Prostate gland (tissue), 2 donors: ENCODE measurements at places on chromosomes 5 and 9. TPM values are rescaled to one million over a fixed set of nuclear protein-coding genes. Genes with fewer than 3 reads are reported as not detected.

PCDHGB3 gene
- 7.7 TPM for total RNA-seq

SEMA6A gene
- 12.8 TPM for total RNA-seq

PDGFRB gene
- 161 TPM for total RNA-seq

ANKH gene
- total RNA-seq, result 106 TPM

ANKHD1 gene
- total RNA-seq, result 69.7 TPM

PCDHA3 gene
- 1.0 TPM for total RNA-seq

RAD50 gene
- 20.2 TPM for total RNA-seq

- no peak for DNase-seq
Observed at GRCh38 chr9:1882711-1883403, 132.3 kb upstream of the SMARCA2 start.

GRCh38 chr9:133737071-133737773 is 930 bp downstream of the SARDH start:
- no peak for DNase-seq

- DNase-seq, result no peak
Observed at GRCh38 chr9:107793541-107793940, 304.0 kb upstream of the KLF4 start.

GRCh38 chr5:43412644-43413043 is 453 bp upstream of the CCL28 start:
- DNase-seq, result no peak

- DNase-seq, result no peak
Observed at GRCh38 chr5:176441921-176442323, 6.3 kb upstream of the FAF2 start.

DNA sequence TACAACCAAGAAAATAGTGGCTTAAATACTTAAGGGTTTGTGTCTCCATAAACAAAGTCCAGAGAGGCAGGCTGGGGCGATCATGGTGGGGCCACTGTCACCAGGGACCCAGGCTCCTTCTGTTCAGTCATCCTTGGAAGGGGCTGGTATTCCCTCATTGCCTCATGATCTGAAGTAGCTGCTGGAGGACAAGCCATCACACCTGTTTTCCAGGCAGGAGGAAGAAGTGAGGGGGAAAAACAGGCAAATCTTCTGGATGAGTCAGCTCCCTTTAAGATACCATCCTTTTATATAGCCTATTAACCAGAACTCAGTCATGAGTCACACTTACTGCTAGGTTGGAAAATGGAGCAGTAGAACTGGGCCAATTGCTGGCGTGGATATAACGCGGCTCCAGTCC is 92.3 kb downstream of the DAP start:
- DNase-seq, result no peak

- no peak for DNase-seq
Observed at GRCh38 chr5:10400831-10401230, 40.8 kb upstream of the ROPN1L start.

DNA sequence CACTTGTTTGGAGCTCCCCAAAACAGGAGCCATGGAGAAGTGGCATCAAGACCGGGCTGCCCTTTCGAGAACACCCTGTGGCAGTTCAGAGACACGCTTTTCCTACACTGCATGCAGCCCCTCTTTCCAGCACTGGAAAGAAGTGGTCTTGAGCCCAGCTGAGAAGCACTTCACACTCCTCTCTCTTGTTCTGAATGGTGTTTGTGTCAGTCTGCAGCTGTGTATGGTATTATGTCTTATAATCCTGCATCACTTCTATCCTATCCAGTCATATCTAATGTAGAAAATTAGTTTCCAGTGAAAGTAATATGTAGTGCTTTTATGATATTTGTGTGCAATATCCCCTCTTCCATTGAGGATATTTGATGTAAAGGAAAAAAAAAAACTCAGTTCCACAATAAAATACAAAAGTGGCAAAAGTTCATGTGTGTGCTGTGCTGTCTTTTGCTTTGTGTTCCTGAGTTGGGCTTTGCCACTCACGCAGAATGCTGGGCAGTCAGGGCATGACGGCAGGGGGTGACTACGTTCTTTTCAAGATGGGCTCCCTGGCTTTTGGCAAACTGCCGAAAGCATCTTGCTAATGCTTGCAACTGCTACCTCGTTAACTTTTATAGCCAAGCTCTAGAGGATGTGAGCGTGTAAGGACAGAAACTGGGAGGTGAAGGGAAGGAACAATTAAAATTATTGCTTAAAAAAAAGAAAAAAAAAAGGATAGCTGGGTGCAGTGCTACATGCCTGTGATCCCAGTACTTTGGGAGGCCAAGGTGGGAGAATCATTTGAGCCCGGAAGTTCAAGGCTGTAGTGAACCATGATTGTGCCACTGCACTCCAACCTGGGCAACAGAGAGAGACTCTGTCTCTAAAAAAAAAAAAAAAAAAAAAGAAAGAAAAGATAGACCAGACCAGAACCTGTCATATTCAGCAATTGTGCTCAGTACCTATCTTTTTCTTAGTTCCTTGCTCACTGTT is 102.2 kb downstream of the MAP1B start:
- DNase-seq, result peak; percentile 90

DNA sequence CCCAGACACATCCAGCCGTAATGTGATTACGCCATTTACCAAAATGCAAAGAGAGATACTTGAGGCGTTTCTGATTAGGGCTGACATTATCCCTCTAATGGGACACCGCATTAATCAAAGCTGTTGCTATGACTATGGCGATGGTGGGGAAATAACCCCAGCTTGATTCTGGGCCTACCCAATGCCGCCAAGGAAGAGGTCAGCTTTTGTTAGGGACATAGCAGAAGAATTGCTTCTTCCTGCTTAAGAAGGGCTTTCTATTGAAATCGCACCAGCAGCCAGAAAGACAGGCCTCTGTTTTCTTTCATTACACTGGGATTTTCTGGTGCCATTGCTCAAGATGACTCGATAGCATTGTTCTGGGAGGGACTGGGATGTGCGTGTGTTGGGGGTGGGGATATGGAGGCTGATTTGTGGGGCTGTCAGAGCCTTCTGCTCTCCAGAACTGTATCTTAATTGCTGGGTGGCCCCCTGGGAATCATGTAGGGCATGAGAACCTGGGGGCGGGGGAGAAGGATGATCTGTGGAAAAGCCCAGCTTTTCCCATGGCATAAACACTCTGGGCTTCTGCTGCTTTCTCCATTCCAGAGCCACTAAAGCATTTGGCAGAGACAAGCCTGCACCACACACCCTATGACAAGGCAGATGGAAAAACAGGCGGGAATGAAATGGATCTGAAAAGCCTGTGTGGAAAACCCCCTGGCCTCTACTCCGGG is 106.5 kb upstream of the RAD23B start:
- no peak for DNase-seq
